Activated CD8-positive, alpha-beta memory T cell treated with anti-CD3 and anti-CD28 coated beads for 1 hour (primary cell): ENCODE measurements at places on chromosomes 2 and 18.

DNA sequence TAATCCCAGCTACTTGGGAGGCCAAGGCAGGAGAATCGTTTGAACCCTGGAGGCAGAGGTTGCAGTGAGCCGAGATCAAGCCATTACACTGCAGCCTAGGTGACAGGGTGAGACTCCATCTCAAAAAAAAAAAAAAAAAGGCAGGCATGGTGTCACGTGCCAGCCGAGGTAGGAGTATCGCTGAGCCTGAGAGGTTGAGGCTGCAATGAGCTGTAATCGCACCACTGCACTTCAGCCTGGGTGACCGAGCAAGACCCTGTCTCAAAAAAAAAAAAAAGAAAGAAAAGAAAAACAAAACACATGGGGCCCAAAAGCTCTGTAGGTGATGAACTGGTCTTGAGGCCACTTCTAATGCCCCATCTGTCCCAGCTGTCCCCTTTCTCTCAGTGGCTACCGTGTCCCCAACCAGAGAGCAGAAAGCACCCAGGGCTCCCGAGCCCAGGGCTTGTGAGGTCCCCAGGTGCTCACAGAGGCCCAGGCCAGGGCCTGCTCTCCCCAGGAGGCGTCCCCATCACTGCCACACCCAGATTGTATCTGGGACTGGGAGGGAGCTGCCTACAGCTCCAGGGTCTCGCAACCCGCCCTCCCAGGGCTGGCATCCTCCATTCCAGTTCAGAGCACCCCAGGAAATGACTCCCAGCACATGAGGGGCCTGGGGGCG, 8.5 kb downstream of the KLHL30 start:
- DNase-seq: no peak

GRCh38 chr2:155309483-155309882, 611.0 kb downstream of the KCNJ3 start:
- no peak for DNase-seq

- no peak for DNase-seq
Observed at GRCh38 chr2:225276207-225276606, 123.3 kb upstream of the NYAP2 start.

- DNase-seq: no peak
Observed at GRCh38 chr2:67994716-67995115, 68.1 kb downstream of the C1D start.

DNA sequence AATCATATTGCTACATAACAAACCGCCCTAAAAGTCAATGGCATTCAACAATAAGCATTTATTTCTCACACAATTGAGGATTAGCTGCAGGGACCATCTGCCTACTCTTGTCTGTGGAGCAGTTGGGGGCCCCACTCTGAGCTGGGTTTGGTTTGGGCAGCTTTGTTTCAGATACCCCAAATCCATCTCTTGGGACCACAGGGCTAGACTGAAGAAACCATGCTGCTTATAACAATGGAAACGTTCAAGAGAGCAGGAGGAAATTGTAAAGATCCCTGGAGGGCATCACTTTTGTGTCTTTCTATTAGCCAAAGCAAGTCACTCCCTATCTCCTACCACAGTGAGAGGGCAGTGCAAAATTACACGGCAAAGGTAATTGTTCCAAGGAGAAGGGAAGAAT, 146.5 kb upstream of the MGAT5 start:
- no peak for DNase-seq
